ENCODE measurements at places on chromosomes 1 and 21. TPM values are rescaled to one million over a fixed set of nuclear protein-coding genes. Genes with fewer than 3 reads are reported as not detected.

Gene FAM72C
- 12.3 TPM for total RNA-seq

GRCh38 chr21:33317145-33317544 lies 7.6 kb upstream of the IFNAR1 start:
- no peak for DNase-seq
- no peaks in the 10 kb centered on the region for H3K36me3 ChIP-seq
- H3K4me3 ChIP-seq: no peak overlapping the region
- no peaks in the 10 kb centered on the region for H3K4me1 ChIP-seq
- no peak overlapping the region for H3K27ac ChIP-seq

DNA sequence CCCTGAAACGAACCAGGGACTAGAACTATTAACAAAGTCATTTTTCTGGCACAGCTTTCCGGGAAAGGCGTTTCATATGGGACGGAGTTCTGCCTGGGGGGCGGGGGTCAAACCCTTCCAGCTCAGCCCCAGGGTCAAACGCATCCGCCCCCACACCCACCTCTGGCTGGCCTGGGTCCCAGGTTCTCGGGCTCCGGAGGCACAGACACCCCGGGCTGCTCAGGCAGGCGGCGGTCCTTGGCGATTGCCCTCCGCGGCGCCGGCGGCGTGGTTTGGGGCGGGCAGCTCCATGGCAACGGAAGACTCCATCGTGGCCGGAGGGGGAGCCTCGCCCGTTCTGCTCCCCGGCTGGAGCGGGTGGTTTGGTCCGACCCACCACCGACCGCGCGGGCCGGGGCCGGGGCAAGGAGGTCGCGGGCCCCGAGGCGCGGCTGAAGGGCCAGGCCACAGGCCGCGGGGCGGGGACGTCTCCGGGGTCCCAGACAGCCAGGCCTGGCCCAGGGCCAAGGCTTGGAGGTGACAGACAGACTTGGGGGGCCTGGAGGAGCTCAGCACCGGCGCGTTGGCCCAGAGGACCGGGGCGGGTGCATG lies at the start of gene CFAP74:
CFAP74 (minus strand) TSS at position 246 of the 591 bp plus-strand sequence. CDS start 12,830 bp downstream, outside the sequence.
- H3K36me3 ChIP-seq: no peaks in the 10 kb centered on the region
- peak; percentile 56 for DNase-seq
- H3K27me3 ChIP-seq: peaks cover 65% of the 10 kb centered on the region
- no peaks in the 10 kb centered on the region for H3K4me1 ChIP-seq
- no peak within 1 kb of the TSS for H3K4me3 ChIP-seq

Gene LDLRAD1
- total RNA-seq: not detected

GRCh38 chr21:34128124-34128523 lies 54.7 kb downstream of the MRPS6 start:
- H3K36me3 ChIP-seq: peaks cover 77% of the 10 kb centered on the region
- no peak overlapping the region for H3K4me3 ChIP-seq
- peaks cover 81% of the 10 kb centered on the region for H3K4me1 ChIP-seq
- no peak for DNase-seq
- H3K27me3 ChIP-seq: no peaks in the 10 kb centered on the region
- H3K27ac ChIP-seq: peak overlapping the region; percentile 67

GRCh38 chr1:68624233-68624632 lies 127.4 kb upstream of the DEPDC1 start:
- no peak overlapping the region for H3K4me3 ChIP-seq
- no peaks in the 10 kb centered on the region for H3K36me3 ChIP-seq
- DNase-seq: no peak
- H3K27ac ChIP-seq: no peak overlapping the region
- no peaks in the 10 kb centered on the region for H3K27me3 ChIP-seq
- no peaks in the 10 kb centered on the region for H3K4me1 ChIP-seq

DNA sequence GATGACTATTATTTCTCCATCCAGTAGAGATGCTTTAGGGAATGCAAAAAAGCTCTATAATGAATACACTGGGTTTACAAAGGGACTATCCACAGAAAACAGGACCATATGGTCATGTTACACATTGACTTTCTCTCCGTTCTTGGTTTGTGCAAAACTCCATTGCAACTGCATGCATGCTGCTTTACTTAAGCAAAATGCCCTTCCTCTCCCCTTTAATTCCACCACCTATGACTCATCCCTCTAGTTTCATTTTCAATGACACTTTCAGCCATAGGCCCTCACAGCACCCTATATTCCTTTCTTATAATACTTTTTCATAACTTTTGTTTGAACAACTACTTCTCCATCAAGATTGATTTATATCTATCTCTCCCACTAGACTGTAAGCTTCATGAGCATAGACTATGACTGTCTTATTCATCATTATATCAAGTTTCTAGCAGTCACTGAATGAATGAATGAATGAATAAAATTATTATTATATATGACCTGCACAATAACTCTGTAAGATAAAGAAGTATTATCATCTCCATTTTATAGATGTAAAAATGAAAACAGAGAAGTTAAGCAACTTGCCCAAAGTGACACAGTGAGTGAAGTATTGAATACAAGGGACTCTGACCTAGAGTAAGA lies 248.9 kb downstream of the PLPP3 start:
- H3K4me3 ChIP-seq: no peak overlapping the region
- no peaks in the 10 kb centered on the region for H3K36me3 ChIP-seq
- no peaks in the 10 kb centered on the region for H3K27me3 ChIP-seq
- peaks cover 11% of the 10 kb centered on the region for H3K4me1 ChIP-seq
- no peak for DNase-seq

DNA sequence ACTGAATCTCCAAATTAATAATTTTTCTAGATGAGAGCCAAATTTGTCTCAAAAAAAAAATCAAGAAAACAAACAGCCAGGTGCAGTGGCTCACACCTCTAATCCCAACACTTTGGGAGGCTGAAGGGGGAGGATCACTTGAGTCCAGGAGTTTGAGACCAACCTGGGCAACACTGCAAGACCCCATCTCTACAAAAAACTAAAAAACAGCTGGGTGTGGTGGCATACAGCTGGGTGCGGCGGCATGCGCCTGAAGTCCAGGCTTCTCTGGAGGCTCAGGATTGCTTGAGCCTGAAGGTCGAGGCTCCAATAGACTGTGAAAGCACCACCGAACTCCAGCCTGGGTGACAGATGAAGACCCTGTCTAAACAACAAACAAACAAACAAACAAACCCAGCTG lies 14.0 kb downstream of the ACBD3 start:
- peaks cover 18% of the 10 kb centered on the region for H3K4me1 ChIP-seq
- no peak overlapping the region for H3K27ac ChIP-seq
- no peak overlapping the region for H3K4me3 ChIP-seq
- no peaks in the 10 kb centered on the region for H3K27me3 ChIP-seq
- no peak for DNase-seq

DNA sequence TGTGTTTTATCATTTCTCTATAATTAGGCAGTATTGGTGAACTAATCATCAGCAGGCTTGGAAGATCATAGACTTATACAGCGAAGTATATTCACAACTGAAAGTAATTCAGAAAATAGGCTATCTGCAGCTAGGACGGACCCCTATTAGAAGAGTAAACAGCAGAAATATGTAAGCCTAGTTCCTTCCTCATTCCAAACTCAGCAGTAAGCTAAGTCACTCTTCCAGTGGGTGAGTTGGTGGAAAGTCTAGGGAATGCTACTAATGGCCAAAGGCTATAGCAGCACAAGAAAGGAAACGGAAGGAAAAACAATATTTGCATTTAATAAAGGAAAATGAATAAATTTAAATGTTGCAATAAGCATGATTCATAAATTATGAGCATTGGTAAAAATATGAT lies 918.1 kb upstream of the TMPRSS15 start:
- H3K4me3 ChIP-seq: no peak overlapping the region
- DNase-seq: no peak
- no peaks in the 10 kb centered on the region for H3K27me3 ChIP-seq
- H3K36me3 ChIP-seq: no peaks in the 10 kb centered on the region
- H3K4me1 ChIP-seq: no peaks in the 10 kb centered on the region

- H3K4me1 ChIP-seq: peaks cover 56% of the 10 kb centered on the region
- no peaks in the 10 kb centered on the region for H3K36me3 ChIP-seq
- no peak for DNase-seq
- H3K27ac ChIP-seq: no peak overlapping the region
Observed at GRCh38 chr1:173415490-173415889, 61.6 kb upstream of the PRDX6 start.

DNA sequence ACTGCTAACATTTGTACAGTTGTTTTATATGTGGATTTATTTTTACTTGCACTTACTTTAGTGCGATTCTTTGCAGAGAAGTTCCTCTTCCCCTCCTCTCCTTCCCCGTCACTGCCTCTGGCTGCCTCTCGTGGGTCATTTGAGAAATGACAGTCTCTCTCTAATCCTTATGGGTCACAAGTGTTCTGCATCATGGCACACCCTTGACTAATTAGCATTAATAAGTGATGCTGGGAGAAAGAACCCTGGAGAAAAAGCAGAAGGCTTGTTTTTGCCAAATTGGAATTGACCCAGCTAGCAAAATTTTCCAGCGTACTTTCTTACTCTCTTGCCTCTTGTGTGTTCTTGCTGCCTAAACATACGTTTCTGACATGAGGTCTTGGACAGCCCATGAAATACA lies 301.2 kb downstream of the DUSP10 start:
- no peak for DNase-seq
- no peak overlapping the region for H3K4me3 ChIP-seq
- H3K27ac ChIP-seq: peak overlapping the region; percentile 92
- H3K36me3 ChIP-seq: no peaks in the 10 kb centered on the region
- H3K27me3 ChIP-seq: peaks cover 23% of the 10 kb centered on the region

- H3K4me1 ChIP-seq: peaks cover 68% of the 10 kb centered on the region
- H3K27ac ChIP-seq: peak overlapping the region; percentile 18
- peaks cover 19% of the 10 kb centered on the region for H3K36me3 ChIP-seq
- peaks cover 4% of the 10 kb centered on the region for H3K27me3 ChIP-seq
- no peak for DNase-seq
Observed at GRCh38 chr1:25622531-25622930, 5.9 kb downstream of the MAN1C1 start.

- H3K36me3 ChIP-seq: peaks cover 2% of the 10 kb centered on the region
- DNase-seq: no peak
- peak within 1 kb of the TSS; percentile 79 for H3K4me3 ChIP-seq
- peaks cover 67% of the 10 kb centered on the region for H3K27me3 ChIP-seq
- peaks cover 7% of the 10 kb centered on the region for H3K4me1 ChIP-seq
Observed at GRCh38 chr1:34929497-34929852, at the start of gene DLGAP3. TSS of gene DLGAP3 (minus strand) at chr1:34929650. CDS start at chr1:34905383, 24,267 bp downstream.

- H3K4me1 ChIP-seq: no peaks in the 10 kb centered on the region
- peaks cover 11% of the 10 kb centered on the region for H3K27me3 ChIP-seq
- H3K4me3 ChIP-seq: no peak overlapping the region
- no peaks in the 10 kb centered on the region for H3K36me3 ChIP-seq
- DNase-seq: no peak
Observed at GRCh38 chr1:48560116-48560515, 88.1 kb upstream of the SPATA6 start.

DNA sequence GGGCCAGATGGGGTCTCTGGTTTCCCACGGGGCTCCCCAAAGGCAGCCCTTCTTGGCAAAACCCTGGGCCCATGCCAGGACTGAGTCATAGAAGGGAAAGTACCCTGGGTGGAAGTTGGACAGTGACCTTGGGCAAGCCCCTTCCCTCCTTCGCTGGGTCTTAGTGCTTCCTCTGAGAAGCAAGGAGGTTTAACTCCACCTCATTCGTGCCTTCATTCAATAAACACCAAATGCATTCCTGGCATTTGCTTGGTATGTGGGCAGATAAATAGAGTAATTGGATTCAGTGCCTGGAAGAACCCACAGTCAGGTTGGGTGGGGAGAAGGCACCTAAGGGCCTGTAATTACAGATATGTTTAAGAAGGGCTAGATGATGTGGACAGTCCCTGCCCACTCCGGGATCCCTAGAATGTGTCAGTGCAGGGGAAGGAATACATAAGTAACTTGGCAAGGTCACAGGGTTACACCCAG lies 36.3 kb upstream of the CITED4 start:
- H3K36me3 ChIP-seq: peaks cover under 1% of the 10 kb centered on the region
- no peak overlapping the region for H3K27ac ChIP-seq
- peaks cover 10% of the 10 kb centered on the region for H3K4me1 ChIP-seq
- H3K27me3 ChIP-seq: no peaks in the 10 kb centered on the region
- no peak overlapping the region for H3K4me3 ChIP-seq
- DNase-seq: peak; percentile 22

Gene SLC44A5
- 0.28 TPM for total RNA-seq

GRCh38 chr1:115547696-115548095 lies 94.1 kb upstream of the VANGL1 start:
- no peak overlapping the region for H3K27ac ChIP-seq
- peaks cover 15% of the 10 kb centered on the region for H3K27me3 ChIP-seq
- no peaks in the 10 kb centered on the region for H3K4me1 ChIP-seq
- DNase-seq: no peak
- no peak overlapping the region for H3K4me3 ChIP-seq

- no peak overlapping the region for H3K4me3 ChIP-seq
- no peak overlapping the region for H3K27ac ChIP-seq
- no peak for DNase-seq
- no peaks in the 10 kb centered on the region for H3K36me3 ChIP-seq
- H3K27me3 ChIP-seq: no peaks in the 10 kb centered on the region
Observed at GRCh38 chr1:238672262-238672661, 714.1 kb upstream of the CHRM3 start.

DNA sequence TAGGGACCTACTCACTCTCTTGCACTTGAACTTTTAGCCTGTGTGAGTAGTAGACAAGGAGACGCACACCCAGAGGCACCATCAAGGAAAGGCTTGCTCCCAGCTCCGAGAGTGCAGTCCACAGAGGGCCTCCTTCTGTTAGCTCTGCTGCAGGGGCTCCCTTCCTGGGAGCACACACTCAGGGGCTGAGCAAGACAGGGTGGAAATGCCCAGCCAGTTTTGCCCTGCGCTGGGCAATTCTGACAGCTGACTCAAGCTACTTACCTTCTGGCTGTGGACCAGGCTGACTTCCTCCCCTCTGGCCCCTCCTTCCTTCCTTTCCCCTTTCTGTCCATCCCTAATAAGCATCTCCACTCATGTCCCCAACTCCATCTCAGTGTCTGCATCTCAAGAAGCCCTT lies 449.1 kb downstream of the PTPRU start:
- no peak overlapping the region for H3K27ac ChIP-seq
- H3K4me1 ChIP-seq: peaks cover 6% of the 10 kb centered on the region
- DNase-seq: no peak
- H3K4me3 ChIP-seq: no peak overlapping the region
- H3K36me3 ChIP-seq: no peaks in the 10 kb centered on the region

Gene S100A10
- 235 TPM for total RNA-seq

DNA sequence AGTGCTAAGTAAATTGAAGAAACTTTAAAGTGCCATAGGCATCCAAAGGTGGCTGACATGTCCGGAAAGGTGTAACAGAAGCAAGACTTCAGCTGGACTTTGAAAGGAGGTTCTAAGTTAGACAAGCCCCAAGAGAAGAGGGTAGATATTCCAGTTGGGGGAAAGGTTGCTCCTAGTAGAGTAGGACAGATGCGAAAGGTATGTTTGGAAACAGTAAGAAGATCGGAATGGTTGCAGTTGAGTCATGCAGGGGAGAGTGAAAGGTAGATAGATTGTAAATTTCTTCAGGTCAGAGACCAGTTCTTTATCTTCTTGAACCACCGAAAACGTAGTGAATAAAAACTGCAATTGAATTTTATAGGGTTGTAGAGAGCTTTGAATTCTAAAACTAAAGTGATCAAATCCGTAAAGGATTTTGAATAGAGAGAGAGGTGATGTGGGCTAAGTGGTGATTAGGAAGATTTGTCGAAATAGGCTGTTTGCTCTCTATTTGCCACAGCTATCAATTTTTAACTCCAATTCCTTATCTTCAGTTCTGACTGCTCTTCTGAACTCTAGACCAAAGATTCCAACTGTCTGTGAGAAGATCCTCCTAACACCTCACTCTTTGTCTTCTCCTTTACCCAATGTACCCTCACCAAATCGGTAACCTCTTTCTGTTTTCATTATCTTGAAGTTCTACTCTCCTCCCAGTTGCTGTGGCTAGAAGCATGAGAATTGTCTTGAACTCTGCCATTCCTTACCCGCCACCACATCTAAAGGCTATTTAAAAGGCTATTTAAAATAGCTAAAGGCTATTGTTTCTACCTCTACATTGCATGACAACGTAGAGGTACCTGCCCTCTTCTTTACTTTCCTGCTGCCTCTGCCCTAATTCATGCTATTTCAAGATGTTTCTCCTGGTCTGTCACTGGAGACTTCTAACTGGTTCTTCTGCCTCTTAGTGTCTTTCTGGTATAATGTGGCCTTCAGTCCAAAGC lies 16.7 kb downstream of the MACF1 start:
- no peak overlapping the region for H3K27ac ChIP-seq
- H3K36me3 ChIP-seq: peaks cover 46% of the 10 kb centered on the region
- no peak for DNase-seq
